Stomach (tissue), 19 donors: ENCODE measurements at places on chromosomes 5 and 9. TPM values are rescaled to one million over a fixed set of nuclear protein-coding genes. Genes with fewer than 3 reads are reported as not detected.

The DND1 gene
- not detected for total RNA-seq

The KCNV2 gene
- not detected for total RNA-seq

GRCh38 chr5:6758236-6758635 lies 45.0 kb downstream of the TENT4A start:
- no peak for DNase-seq

GRCh38 chr5:84287951-84288350 lies 96.7 kb downstream of the EDIL3 start:
- DNase-seq: no peak

DNA sequence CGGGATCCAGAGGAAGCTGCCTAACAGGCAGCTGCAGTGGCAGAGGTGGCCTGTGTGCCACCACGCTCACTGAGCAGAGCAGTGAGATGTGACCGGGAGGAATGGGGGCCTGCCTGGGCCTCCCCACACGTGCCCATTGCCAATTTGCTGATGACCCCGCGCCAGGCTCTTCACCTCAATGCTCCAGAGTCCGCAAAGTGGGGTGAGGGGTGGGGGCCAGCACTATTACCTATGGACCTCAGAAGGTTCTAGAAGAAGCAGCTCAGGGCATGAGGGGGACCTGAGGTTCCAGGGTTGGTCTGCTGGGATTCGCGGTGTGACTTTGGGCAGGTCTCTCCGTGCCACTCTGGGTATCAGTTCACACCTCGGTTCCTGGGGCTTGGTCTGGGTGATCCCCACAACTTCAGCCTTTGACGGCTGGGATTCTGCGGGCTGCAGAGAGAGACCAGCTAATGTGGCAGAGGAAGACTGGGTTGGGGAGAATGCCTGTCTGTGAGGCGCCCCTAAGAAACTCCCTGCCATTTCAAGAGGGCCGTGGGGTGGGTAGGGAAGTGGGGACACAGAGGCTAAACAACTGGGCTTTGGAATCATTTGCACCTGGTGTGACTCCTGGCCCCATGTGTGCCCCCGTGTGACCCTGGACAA lies 231.0 kb upstream of the MVB12B start:
- DNase-seq: no peak

DNA sequence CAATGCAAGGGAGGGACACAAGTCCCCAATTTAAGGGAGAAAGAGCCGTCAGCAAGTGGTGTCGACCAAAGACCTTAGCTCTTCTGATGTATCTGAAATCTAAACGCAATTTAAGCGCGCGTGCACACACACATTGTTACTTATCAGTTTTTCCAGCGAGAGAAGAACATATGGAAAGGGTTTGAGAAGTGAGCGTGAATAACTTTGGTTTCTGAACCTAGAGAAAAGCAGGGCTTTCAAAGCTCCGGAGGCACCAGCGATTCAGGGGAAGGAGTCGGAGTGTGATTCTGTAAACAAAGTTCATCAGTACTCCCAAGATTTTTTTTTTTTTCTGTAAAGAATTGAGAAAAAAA lies 191.8 kb downstream of the MEF2C start:
- no peak for DNase-seq

The NUDCD2 gene
- 1.2 TPM for total RNA-seq

DNA sequence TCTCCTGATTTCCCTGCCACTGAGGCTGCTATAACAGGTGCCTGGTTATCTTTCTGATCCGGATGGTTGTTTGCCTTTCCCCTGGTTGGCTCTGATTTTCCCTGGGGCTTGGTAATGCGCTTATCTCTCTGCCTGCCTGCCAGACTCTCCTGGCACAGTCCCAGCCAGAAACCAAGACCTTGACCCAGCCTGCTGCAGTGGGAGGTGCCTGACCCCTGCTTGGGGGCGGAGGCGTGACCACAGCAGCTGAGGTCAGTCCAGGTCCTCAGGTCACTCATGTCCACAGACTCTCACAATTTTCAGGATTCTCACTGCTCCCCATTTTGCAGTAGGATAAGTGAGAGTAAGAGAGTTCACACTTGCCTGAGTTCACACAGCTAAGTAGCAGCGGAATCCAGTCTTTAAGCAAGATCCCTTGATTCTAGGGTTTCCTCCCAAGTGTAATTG lies 24.4 kb upstream of the SYNPO start:
- peak; percentile 95 for DNase-seq

The ADGRD2 gene
- not detected for total RNA-seq

DNA sequence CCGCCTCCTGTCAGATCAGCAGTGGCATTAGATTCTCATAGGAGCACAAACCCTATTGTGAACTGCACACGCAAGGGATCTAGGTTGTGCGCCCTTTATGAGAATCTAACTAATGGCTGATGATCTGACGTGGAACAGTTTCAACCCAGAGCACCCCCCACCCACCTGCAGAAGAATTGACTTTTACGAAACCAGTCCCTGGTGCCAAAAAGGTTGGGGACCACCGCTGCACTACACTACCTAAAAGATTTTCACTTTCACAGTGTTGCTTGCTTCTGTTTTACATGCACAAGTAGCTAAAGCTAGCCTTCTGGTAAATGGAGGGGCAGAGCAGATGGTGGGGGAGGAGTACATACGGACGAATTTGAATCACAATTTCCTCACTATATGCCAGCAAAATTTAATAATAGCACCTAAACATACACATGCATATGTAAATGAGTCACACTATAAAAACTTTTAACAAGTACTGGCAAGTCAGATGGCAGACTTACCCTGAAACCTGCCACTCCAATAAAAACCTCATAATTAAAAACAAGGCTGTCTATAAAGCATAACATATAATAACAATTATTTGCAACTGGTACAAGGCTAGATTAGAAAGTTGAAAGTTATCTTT lies 24.0 kb upstream of the CDKN2B start:
- no peak for DNase-seq

The AQP3 gene
- 8.2 TPM for total RNA-seq

GRCh38 chr5:123855609-123856008 lies 343.6 kb downstream of the CSNK1G3 start:
- DNase-seq: no peak

The PHF24 gene
- not detected for total RNA-seq

The SMIM33 gene
- not detected for total RNA-seq

The SLC6A19 gene
- not detected for total RNA-seq

The ANGPTL2 gene
- 12.5 TPM for total RNA-seq

DNA sequence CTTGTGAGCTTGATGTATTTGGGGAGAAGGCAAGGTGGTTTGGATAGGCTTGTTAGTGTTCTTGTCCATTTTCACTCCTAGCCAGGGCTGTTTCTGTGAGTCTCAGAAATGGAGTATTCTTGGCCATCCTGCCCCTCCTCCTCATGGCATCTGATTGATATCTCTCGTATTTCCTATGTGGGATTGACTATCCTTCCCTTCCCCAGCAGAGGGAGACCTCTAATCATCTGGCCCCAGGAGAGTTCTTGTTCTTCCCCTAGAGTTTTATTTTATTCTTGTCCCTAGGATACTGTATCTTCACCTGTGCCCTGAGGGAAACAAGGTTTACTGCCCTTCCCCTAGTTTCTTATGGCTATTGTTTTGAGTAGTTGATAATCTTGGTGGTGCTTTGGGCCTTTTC lies 114.4 kb downstream of the VPS13A start:
- DNase-seq: no peak

The CDC25C gene
- total RNA-seq: 4.1 TPM

The F2RL2 gene
- total RNA-seq: 0.29 TPM

DNA sequence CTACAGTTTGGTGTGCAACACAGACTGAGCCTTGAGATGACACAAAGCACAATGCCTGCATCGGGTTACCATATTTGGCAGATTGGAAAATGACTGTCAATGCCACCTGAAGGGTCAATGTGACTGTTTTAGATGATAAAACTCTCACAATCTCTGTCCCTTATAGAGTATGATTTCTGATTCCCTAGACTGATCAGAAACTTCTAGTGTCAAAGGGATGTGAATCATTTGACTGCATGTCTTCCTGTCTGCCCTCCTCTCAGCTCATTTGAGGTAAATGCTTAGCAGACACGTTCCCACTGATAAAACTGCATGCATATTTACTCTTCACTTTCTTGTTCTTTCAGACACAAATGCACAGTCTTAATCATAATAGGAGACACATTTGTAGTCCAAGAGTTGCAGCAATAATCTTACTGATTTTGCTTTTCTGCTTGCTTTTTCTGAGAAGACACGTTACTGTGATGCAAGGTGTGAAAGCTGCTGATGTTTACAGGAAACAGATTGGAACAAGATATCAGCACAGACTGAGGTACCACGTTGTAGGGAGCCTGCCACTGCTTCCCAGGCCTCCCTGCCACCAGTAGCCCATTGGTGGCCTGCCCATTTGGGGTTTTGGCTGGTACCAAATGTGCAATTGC lies 77.8 kb downstream of the GCNT4 start:
- DNase-seq: no peak

The BTNL3 gene
- 10.5 TPM for total RNA-seq

The PCDHGB6 gene
- 5.9 TPM for total RNA-seq

DNA sequence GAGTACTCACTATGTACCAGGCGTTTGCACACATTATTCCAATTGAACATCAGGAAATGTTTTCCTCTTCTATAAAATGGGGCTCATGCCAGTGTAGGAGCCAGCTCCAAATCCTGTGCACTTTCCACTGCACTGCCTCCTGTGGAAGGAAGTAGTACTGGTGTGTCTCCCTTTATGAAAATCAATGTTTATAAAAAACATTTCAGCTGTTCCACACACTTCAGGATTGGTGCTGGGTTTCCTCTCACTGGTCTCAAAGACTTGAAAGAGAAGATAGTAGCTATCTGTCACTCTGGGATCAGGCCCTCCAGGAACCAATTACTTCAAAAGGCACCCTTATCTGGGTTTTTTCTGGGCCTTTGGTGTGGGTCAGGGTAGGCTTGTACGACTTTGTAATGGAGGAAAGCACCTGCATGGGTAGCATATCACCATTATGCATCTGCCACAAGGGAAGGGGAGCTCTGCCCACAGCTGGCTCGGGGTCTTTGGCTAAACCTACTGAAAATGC lies 32.5 kb downstream of the RAB14 start:
- DNase-seq: peak; percentile 30
